ENCODE measurements at places on chromosomes 3 and 15. TPM values are rescaled to one million over a fixed set of nuclear protein-coding genes. Genes with fewer than 3 reads are reported as not detected.

Gene FAM81A
- total RNA-seq: 13.1 TPM

Gene RPL29
- total RNA-seq: 1,091 TPM

Gene KAT2B
- 5.5 TPM for total RNA-seq

Gene TMEM45A
- 2.0 TPM for total RNA-seq

Gene IQCF5
- total RNA-seq: not detected

Gene FES
- total RNA-seq: 0.61 TPM

Gene CYP19A1
- total RNA-seq: 0.47 TPM

Gene SH3BP5
- total RNA-seq: 15.7 TPM

Gene POLQ
- 6.7 TPM for total RNA-seq

Gene ZNF80
- total RNA-seq: 0.04 TPM

Gene PRSS50
- total RNA-seq: not detected

Gene ABI3BP
- total RNA-seq: 1.8 TPM

Gene GHRL
- not detected for total RNA-seq

Gene KY
- total RNA-seq: 0.07 TPM

Gene TMOD2
- total RNA-seq: 1.4 TPM

Gene TBC1D23
- total RNA-seq: 14.3 TPM

Gene DMXL2
- 21.2 TPM for total RNA-seq

Gene ACKR2
- 0.10 TPM for total RNA-seq

Gene GOLGA8M
- total RNA-seq: not detected

Gene GJD2
- not detected for total RNA-seq

Gene CLRN1
- not detected for total RNA-seq

Gene UROC1
- total RNA-seq: not detected

Gene KCNAB1
- total RNA-seq: not detected

All from A549 treated with dexamethasone at 1 μM for 4 hours (cell line).